ENCODE measurements at places on chromosomes 7 and 10.
A peak's percentile ranks its signal among the peaks of the same experiment; 100 is the strongest.

- no peak for DNase-seq
These were observed 562.9 kb upstream of the NRP1 start for GRCh38 chr10:33897291-33897752.

DNA sequence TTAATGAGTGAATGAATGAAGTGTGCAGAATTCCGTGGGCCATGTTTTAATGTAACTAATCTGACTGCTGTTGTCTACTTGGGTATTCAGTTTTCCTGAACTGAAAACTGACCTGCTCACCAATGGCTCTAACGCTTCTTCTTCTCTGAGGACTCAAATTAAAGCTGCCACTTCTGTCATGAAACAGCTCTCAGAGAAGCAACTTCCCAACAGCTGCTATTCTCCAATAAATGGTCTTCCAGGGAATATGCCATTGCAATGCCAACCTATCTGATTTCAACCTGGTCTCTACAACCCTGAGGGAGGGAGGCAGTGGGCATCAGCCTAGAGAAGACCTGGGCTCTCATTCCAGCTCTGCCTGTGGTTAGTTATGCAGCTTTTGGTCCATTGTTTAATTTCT is 69.4 kb downstream of the FRMD4A start:
- no peak for DNase-seq

DNA sequence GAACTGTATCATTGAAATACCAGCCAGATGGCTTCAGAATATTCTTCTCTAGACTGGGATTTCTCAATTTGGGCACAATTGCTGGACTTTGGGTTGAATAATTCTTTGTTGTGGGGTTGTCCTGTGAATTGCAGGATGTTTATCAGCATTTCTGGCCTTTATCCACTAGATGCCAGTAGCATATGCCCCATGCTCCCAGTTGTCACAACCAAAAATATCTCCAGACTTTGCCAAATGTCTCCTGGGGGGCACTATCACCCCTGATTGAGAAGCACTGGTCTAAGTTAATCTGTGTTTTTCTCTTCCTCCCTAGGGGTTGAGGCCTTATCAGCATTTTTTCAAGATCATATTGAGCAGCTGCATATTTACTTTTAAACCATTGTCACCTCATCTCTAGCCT is 204.9 kb upstream of the SP8 start:
- no peak for DNase-seq

DNA sequence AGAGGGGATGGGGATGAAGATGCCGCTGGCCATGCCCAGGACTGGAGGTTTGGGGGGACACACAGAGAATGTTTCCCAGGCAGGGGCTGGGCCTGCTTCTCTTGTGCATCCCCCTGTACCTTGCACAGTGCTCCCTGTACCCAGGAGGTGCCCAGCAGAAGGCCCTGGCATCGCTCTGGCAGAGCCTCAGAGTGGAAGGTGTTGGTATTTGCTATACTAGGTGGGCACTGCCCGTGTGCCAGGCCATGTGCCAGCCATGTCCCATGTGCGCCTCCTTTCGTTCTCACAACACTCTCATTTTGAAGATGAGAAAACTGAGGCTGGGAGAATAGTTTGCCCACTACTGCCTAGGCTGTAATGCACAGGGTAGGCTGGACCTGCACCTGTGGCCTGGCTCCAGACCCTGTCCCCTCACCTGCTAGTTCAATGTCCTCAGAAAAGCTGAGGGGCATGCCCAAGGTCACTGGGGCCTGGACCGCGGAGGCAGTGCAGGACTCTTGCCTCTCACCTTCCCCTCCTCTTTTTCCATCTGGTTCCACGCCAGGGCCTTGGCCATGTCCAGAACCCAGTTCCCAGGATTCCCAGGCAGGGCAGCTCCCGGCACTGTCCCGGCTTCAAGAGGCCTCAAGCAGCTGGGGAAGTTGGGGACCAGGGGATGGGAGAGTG is 64.7 kb downstream of the GOLGA7B start:
- DNase-seq = no peak

GRCh38 chr10:16812676-16813075 is 4.5 kb downstream of the RSU1 start:
- no peak for DNase-seq

- peak; percentile 11 for DNase-seq
These were observed 45.1 kb upstream of the ADAM12 start for GRCh38 chr10:126433351-126433750.

DNA sequence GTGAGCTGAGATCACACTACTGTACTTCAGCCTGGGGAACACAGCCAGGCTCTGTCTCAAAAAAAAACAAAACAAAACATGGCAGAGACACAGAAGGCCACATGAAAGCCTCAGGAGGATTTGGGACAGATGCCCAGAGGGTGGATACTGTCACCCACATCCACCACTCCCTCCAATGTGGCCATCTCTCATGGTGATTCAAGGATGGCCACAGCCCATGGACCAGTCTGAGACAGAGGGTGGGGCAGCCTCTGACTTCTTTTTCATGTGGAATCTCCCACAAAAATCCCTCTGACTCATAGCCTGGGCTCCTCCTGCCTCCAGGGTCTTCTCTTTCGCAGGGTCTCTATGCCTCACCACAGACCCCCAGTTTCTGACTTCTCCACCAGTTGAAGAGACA is 59.0 kb upstream of the GTF2I start:
- no peak for DNase-seq

- peak; percentile 55 for DNase-seq
These were observed 36.0 kb downstream of the KCNH2 start for GRCh38 chr7:150942001-150942590.

GRCh38 chr10:117161386-117162033 is 23.4 kb upstream of the VAX1 start:
- no peak for DNase-seq

DNA sequence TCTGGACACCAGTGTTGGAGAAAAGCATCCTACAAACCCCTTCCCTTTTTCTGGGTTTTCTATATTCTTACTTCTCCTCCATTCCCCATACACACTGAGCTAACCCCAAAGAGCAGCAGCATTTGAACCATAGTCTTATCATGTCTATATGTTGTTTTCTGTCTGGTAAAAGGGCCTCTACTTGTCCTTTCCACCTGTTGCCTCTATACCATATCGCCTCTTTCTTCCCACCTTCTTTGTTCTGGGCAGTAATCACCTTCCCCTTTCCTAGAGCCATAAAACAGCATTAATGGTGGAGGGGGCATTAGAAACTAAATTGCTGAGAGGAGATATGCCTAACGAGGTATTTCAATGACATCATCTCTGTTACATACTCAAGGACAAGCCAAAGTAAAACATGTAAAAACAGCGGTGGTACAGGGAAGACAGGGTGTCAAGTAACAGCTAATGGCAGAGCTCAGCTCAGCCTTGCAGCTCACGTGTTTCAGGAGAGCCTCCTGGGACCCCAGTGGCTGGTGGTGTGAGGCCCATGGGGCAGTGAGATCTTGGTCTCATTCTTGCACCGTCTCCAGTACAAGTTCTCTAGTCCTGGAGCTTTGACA is 20.6 kb downstream of the NPY start:
- DNase-seq = no peak

DNA sequence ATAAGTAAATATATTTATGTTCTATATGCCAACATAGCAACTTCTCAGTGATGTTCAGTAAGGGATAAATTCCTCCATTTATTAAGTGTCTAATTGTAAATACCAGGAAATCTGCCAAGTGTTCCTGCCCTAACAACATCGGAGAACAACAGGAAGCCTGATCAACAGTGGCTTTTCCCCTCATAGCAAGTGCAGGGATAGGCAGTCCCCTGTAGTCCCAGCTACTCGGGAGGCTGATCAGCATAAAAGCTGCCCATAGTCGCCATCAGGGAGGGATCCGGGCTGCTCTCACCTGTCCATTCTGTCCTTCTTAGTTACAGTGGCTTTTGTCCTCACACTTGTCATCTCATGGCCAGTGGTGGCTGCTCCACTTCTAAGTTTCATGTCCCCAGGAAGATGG is 141.3 kb downstream of the IDE start:
- DNase-seq = no peak

- no peak for DNase-seq
These were observed 119.5 kb downstream of the SPDYE5 start for GRCh38 chr7:75611557-75612178.

GRCh38 chr7:85175217-85175616 is 11.6 kb downstream of the SEMA3D start:
- no peak for DNase-seq

GRCh38 chr7:24496036-24496435 is 77.2 kb upstream of the PALS2 start:
- DNase-seq = no peak

DNA sequence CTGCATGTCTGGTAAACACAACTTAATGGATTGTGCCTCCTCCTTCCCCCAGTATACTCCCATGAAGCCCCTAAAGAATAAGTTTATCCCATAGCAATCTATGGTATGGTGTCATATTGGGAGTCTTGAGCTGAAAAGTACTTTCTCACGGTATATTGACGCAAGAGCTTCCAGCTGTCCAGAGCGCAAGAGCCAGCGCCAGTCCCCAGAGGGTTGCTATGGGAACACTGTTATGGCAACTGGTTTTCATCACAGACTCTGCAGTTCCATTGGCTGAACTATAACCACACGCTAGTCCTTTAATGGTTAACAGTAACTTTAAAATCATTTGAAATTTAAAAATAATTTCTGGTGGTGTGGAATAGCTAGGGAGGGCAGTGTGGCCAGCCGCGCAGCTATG is 46.9 kb downstream of the PRPF18 start:
- DNase-seq = no peak

GRCh38 chr10:122478971-122479370 is 17.6 kb downstream of the HTRA1 start:
- DNase-seq = no peak

- DNase-seq = peak; percentile 16
These were observed 69.6 kb downstream of the SDHAF3 start for GRCh38 chr7:97187067-97187466.

DNA sequence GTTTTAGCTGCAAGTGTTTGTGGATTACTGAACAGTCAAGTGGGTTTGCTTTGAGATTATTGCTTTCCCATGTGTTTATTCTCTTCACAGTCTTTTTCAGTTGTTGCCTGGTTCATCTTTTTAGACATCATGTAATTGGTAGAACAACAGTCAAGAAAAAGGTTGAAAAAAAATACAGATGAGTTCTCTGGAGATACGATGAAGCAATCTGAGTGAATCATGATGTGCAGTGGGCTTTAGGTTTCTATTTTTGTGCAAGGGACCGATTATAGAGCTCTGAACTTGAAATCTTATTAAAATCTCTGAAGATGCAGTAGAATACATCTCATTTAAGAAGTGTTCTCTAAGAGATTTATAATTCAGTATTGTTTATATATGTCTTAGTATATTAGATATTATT is 145.7 kb downstream of the SDK1 start:
- DNase-seq = no peak

GRCh38 chr7:74401137-74401859 is 52.4 kb upstream of the GTF2IRD1 start:
- peak; percentile 72 for DNase-seq

GRCh38 chr10:92747600-92747999 is 57.8 kb downstream of the HHEX start:
- no peak for DNase-seq

DNA sequence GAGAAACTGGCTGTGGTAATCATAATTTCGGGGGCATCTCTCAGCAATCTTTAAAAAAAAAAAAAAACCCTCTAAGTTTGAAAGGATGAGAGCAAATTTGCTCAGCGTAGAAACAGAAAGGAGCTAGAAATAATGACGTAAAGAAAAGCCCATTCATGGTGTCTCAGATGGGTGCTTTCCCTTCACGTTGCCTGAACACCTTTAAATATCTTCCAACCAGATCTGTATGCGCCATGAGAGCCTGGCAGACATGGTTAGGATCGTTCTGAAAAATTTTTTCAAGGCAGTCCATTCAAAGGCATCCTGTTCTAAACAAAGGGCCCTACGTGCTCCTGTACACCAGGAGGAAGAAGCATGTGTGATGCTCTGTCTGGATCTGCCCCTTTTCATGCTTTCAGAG is 141.2 kb upstream of the C1QL3 start:
- DNase-seq = no peak

DNA sequence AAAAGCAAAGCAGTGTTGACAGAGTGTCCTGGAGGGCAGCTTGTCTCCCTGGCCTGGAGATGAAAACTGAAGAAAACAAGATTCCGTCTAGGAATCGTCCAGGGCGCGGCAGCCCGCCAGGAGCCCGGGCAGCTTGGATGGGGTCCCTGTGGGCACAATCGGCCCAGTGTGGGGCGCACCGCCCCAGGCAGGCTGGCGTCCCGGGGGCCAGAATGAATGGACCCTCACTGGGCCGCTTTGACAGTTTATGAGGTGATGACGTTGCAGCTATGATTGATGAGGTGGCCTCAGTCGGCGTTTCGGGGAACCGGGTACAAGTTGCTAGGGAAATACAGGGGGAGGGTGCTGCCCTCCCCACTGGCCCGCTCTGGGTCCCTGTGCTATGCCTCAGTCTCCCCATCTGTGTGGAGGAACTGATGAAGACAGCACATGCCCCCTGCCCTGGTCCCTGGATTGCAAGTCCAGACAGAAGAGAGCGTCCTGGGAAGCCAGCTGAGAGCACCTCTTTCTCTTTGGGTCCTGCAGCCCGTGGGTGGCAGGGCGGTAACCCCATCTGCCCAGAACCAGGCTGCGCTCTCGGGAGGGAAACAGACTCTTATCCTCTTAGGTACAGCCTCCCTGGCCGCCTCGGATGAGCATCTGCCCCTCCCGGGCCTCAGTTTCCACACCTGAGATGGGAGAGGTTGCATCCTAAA is 131.3 kb downstream of the LHPP start:
- no peak for DNase-seq

DNA sequence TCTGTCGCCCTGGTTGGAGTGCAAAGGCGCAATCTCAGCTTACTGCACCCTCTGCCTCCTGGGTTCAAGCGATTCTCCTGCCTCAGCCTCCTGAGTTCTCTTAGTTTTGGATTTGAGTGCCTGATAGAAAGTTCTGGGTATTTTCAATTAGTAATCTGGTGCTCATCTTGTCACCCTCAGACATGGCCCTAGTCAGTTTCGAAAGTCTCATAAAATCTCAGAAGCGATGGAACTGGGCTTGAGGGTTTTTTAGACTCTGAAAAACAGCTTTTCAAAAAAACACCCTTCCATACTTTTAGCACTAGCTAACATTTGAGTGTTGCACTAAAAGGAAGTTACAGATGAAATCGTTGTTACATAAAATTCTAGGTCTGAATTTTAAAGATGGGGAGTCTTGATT is 9.4 kb upstream of the PIP4K2A start:
- no peak for DNase-seq

GRCh38 chr10:101888251-101888949 is 44.8 kb upstream of the KCNIP2 start:
- DNase-seq = no peak

- no peak for DNase-seq
These were observed 38.0 kb downstream of the TCERG1L start for GRCh38 chr10:131273476-131273875.

DNA sequence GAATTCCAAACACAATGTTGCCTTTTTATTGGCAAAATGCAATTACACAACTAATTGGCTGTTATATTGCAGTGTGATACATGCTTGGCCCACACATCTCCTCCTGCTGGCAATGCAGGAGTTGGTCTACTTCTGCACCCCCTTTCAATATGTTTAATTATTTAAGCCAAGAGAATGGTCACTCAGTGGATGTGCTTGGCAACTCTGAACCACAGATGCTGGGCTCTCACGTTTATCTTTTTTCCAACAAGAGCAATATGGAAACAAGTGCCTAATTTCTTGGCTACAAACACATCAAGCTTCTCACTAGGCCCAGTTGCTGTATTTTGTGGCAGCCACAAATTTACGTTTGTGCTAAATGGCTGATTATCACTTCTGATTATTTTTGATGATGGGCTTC is 1149.2 kb upstream of the CELF2 start:
- no peak for DNase-seq

GRCh38 chr10:77899080-77899477 is 27.5 kb downstream of the DLG5 start:
- no peak for DNase-seq

- DNase-seq = no peak
These were observed 63.4 kb downstream of the RAMP3 start for GRCh38 chr7:45220846-45221618.

GRCh38 chr10:11871466-11871865 is 48.3 kb downstream of the PROSER2 start:
- DNase-seq = no peak

Data from activated CD4-positive, alpha-beta T cell treated with anti-CD3 and anti-CD28 coated beads, Interleukin-10, Interleukin-2, amounts not matched to agents 100 ng/mL and 50 ng/mL, durations not matched to agents 16 hours and 8 hours (primary cell).